Osteoblast (primary cell): ENCODE measurements at places on chromosomes 13 and 19. TPM values are rescaled to one million over a fixed set of nuclear protein-coding genes. Genes with fewer than 3 reads are reported as not detected.

DNA sequence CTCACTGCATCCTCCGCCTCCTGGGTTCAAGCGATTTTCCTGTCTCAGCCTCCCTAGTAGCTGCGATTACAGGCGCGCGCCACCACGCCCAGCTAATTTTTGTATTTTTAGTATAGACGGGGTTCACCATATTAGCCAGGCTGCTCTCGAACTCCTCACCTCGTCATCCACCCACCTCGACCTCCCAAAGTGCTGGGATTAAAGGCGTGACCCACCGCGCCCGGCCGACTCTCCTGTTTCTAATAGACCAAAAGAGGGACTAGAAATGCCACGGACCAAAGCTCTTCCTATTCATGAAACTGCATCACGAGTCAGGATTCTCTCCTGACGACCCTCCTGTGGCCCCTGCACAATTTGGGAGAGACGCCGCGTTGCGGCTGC, 563 bp downstream of the ZNF43 start:
- DNase-seq: no peak

DNA sequence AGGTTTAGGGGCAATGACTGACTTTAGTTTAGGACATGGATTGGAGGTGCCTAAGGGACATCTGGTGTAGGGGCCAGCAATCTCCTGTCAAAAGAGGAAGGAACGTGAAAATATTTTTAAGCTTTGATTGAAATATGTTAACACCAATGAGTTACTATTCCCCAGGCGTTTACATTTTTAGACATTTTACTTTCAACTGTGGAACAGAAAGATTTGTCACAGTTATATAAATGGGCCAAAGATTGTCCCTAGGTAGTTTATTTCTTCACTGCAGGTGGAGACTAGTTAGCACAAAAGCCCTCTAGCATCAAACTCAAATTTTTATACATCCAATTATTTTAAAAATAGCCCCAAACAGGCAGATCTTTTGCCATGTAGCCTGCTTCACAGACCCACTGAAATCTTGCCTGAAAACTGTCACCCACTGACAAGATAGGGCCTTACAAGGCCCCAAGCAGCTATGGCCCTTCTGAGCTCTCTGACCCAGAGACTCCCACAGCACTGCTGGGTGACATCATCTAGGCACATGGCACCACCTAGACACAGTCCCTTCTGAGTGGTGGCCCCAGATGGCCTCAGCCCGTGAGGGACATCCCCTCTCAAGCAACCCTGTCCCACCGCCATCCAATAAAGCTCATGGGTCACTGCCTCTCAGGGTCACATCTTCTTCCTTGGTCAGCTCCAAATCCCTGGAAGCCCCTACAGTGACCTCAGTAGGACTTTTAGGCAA, 64.8 kb upstream of the DOCK9 start:
- no peak for DNase-seq

- no peak for DNase-seq
These were observed 386.2 kb downstream of the IRS2 start for GRCh38 chr13:109400209-109400608.

GRCh38 chr19:35913589-35913988, 5.5 kb upstream of the TYROBP start:
- DNase-seq: peak; percentile 19

DNA sequence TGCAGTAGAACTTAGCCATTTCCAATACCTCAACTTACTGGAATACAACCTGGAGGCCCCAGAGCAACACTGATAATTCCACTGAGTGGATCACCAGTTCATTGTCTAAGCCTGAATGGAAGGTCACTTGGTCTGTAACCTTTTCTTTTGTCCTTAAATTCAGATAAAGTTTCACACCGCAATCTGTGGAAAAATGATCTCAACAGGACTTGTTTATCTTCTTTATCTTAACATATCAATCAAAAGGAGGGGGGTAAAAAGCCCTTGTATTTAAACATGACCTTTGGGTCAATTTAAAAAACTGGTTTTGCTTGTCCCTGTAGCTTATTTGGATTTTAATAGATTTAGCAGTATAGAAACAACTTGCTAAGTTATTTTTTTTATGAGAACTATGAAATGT, 21.6 kb downstream of the SAE1 start:
- DNase-seq: no peak

- peak; percentile 84 for DNase-seq
These were observed 10.7 kb downstream of the SHISA7 start for GRCh38 chr19:55432241-55432959.

DNA sequence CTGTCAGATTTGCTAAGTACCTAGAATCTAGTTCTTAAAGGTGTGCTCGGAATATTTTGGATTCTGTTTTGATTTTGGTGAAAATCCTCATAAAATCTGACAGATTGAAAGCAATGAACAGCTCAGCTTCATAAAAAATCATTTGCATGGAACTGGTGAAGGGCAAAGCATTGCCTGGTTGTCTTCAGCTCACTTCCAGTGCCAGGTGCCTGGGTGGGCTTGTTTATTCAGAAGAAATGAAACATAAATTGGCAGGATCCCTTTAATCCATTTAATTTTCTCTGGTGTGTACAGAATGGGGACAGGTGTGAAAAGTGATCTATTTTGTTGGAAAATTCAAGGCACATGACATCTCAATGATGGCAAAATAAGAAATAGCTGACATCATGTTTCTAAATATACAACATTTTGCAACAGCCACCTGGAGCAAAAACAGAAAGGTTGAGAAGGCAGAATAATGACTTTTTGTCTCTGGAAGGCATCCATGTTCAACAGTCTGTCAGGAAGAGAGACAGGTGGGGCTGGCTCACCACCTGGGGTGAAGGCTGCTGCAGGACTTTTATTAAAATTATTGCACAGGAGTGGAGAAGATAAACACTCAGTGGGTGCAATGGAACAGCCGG, 52.2 kb downstream of the RFC3 start:
- no peak for DNase-seq

DNA sequence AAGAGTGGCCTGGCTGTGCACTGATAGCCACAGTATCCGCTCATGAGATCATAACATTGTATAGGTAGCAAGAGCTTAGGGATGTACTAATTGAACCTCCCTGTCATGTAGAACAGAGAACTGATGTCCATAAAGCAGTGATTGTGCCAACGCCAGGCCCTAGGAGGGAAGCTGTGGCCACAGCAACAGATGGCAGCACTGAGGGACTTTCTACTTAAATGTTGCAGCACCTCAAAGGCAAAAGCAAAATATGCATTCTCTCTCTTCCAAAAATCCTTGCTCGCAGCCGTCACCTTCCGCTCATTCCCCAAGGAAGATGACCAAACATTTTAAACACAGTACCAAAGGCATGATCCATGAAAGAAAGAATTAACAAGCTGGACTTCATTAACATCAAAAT, 32.3 kb downstream of the COL4A1 start:
- DNase-seq: no peak

DMKN gene
- total RNA-seq: 24.2 and 30.9 TPM in 2 replicates

ZNF175 gene
- total RNA-seq: 6.2 and 7.6 TPM in 2 replicates

IZUMO2 gene
- not detected in 2 replicates for total RNA-seq

BRSK1 gene
- 1.8 and 4.0 TPM in 2 replicates for total RNA-seq

PTH2 gene
- total RNA-seq: not detected in 2 replicates

FGF22 gene
- total RNA-seq: not detected in 2 replicates

EDNRB gene
- total RNA-seq: under 0.01 and 0.29 TPM in 2 replicates

SLC7A9 gene
- under 0.01 and 0.59 TPM in 2 replicates for total RNA-seq
